Stomach (tissue), 19 donors: ENCODE measurements at places on chromosomes 11 and 22. TPM values are rescaled to one million over a fixed set of nuclear protein-coding genes. Genes with fewer than 3 reads are reported as not detected.

Gene MUC6
- 0.29 TPM for total RNA-seq

Gene CCDC88B
- 7.6 TPM for total RNA-seq

- H3K4me3 ChIP-seq = no peak overlapping the region
- no peak overlapping the region for H3K27ac ChIP-seq
- peaks cover 8% of the 10 kb centered on the region for H3K36me3 ChIP-seq
- no peaks in the 10 kb centered on the region for H3K27me3 ChIP-seq
- H3K4me1 ChIP-seq = peaks cover 19% of the 10 kb centered on the region
These were observed 137.1 kb downstream of the TMEM135 start for GRCh38 chr11:87174870-87175269.

GRCh38 chr11:45017329-45017728, 66.6 kb upstream of the TP53I11 start:
- no peaks in the 10 kb centered on the region for H3K36me3 ChIP-seq
- H3K27me3 ChIP-seq = no peaks in the 10 kb centered on the region
- no peak overlapping the region for H3K4me3 ChIP-seq
- no peak for DNase-seq
- no peak overlapping the region for H3K27ac ChIP-seq
- H3K4me1 ChIP-seq = peaks cover 14% of the 10 kb centered on the region

GRCh38 chr11:70650075-70650909, 252.0 kb downstream of the CTTN start:
- no peak overlapping the region for H3K27ac ChIP-seq
- H3K36me3 ChIP-seq = no peaks in the 10 kb centered on the region
- no peaks in the 10 kb centered on the region for H3K4me1 ChIP-seq
- no peak overlapping the region for H3K4me3 ChIP-seq

DNA sequence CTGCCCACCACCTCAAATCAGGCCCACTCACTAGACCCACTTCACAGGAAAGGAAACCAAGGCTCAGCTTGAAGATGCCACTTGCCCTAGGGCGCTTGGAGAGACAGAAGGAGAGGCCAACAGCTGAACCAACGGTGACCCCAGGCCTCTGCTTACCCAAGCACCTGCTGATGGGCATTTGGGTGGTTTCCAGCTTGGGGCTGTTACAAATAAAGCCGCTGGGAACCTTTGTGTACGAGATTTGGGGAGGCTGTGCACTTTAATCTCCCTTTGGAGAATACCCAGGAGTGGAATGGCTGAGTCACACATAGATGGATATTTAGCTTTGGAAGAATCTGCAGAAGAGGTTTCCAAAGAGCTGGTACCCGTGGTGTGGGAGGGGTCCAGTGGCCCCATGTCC, 50.9 kb upstream of the LINC01488 start:
- H3K4me3 ChIP-seq = no peak overlapping the region
- H3K4me1 ChIP-seq = no peaks in the 10 kb centered on the region
- no peaks in the 10 kb centered on the region for H3K27me3 ChIP-seq
- H3K36me3 ChIP-seq = no peaks in the 10 kb centered on the region
- no peak for DNase-seq

DNA sequence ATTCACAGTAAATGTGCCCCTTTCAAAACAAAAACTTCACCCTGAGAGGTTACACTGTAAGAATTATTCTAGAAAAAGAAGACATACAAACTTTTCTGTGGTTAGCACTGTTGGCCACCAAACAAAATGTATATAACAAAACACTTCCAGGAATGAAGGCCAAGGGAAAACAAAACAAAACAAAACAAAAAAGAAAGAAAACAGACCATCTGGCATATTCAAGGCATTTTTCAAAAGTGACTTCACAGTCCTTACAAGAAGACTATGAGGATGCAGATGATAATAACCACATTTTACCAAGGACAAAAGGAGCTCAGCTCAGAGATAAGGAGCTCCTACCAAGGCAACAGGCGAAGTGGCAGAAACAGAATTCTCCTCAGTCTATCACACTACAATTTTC, 24.9 kb downstream of the CTSC start:
- no peak overlapping the region for H3K4me3 ChIP-seq
- no peaks in the 10 kb centered on the region for H3K27me3 ChIP-seq
- no peak for DNase-seq
- peaks cover 20% of the 10 kb centered on the region for H3K36me3 ChIP-seq
- no peak overlapping the region for H3K27ac ChIP-seq
- peaks cover 5% of the 10 kb centered on the region for H3K4me1 ChIP-seq
